ENCODE measurements at places on chromosomes 11 and 22.

GRCh38 chr11:134637091-134638015 lies 225.3 kb upstream of the B3GAT1 start:
- no peak for DNase-seq

GRCh38 chr11:29333993-29334775 lies 682.6 kb downstream of the KCNA4 start:
- no peak for DNase-seq

DNA sequence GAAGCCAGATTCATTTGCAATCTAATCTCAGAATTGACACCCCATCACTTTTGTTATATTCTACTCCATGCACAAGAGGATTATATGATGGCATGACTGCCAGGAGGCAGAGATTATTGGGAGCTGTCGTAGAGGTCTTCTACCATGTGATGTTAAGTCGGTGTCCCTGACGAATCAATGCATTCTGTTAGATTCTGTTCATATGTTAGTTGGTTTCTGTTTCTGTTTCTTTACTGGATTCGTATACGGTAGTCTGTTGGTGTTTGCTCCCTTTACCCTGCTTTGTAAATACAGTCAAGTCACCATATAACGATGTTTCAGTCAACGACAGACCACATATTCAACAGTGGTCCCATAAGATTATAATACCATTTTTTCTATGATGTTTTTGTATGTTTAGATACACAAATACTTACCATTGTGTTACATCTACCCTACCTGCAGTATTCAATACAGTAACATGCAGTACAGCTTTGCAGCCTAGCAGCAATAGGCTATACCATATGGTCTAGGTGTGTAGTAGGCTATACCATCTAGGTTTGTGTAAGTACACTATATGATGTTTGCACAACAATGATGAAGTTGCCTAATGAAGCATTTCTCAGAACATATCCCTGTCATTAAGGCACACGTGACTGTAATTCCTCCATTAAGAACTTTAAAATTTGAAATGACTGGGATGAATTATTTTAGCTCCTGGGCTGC lies 22.8 kb upstream of the RASSF10 start:
- DNase-seq = no peak

DNA sequence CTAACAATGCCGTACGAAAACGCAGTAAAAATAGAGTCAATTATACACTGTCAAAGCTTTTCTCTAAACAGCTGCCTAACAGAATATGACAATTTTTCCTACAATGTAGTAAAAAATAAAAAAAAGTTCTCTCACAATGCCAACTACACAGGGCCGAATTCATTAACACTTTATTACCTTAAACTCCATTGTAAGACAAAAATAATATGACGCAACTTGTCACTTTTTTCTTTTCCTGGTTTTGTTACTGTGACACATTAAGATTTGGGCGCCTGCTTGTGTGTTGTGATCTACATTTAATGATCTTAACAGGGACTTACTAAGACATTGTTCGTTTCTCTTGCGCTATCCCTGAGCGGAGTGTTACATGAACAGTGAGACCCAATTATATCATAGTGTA lies 204.1 kb downstream of the INSC start:
- DNase-seq = no peak

DNA sequence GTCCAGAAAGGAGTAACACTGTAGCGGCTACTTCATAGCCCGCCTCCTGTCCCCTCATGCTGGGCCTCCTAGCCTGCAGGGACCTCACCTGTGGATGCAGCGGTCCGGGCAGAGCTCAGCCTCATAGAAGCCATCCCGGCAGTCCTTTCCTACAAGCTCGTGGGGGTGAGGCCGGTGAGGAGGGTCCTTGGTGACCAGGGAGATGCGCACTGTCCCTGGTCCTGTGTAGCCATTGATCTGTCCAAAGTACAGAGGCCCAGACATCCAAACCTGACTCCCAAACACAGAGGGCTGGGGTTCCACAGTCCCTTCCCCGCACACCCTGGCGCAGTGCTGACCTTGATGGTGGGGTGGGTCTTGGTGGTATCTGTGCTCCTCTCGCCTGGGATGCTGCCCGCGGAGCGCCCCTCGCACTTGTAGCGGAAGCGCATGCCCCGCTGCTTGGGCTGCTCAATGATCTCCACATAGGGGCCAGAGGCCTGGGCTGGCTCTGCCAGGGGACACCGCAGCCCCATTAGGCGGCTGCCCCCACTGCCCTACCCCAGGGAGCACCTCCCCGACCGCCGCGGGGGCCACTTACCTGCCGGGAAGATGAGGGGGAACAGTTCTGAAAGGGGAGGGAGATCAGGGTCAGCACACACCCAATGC lies 993 bp downstream of the RELA start:
- DNase-seq = no peak

- no peak for DNase-seq
Observed at GRCh38 chr11:1404461-1405185, 14.9 kb downstream of the BRSK2 start.
